ENCODE measurements at places on chromosomes 4 and X.

- DNase-seq: no peak
These were observed 58.3 kb downstream of the MID1IP1 start for GRCh38 chrX:38859602-38860001.

- no peak for DNase-seq
These were observed 10.8 kb upstream of the C4orf54 start for GRCh38 chr4:99668472-99668871.

- DNase-seq: no peak
These were observed 158.5 kb upstream of the HCCS start for GRCh38 chrX:10952619-10953018.

DNA sequence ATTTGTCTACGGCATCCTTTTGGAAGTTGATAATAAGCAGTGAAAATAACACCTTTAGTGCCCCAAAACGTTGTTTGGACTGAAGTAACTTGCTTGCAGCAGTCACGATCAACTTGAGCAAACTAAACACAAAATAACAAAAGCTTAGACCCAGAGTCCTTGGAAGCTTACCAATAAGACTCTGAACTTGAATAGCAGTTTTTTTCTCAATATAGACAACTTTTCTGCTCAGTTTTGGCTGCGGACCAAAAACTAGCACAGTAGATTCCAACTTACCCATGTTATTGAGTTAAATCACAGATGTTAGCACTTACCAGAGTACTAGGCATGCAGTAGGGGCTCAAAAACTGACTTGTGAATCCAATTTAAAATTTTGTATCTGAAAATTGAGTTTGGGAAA, 746.9 kb downstream of the PCDH19 start:
- no peak for DNase-seq

GRCh38 chr4:17812801-17813200, 2.0 kb downstream of the NCAPG start:
- no peak for DNase-seq

- no peak for DNase-seq
These were observed 145.1 kb downstream of the NHS start for GRCh38 chrX:17520016-17520615.

DNA sequence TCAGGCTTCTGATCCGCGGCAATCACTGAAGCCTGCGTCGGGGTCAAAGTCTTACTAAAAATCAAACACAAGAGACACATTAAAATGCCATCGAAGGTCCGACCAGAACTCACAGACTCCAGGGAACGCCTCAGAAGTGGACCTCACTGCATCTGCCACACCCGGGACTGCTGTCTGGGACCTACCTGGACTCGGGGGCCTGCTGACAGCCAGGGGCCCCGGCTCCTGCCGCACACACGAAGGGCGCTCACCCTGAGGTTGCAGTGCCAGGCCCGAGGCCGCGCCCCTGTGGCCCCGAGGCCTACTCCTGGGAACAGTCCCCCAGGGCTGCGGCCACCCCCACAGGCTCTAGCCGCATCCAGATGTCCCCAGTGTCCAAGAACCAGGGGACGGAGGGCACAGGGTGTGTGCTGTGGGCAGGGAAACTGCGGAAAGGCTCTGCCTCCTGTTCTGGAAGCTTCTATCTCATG, 7.4 kb downstream of the CTBP1 start:
- no peak for DNase-seq

GRCh38 chr4:133910165-133910564, 291.4 kb downstream of the PABPC4L start:
- no peak for DNase-seq

GRCh38 chrX:20519826-20520225, 253.1 kb upstream of the RPS6KA3 start:
- DNase-seq: no peak

GRCh38 chr4:117637347-117637746, 396.9 kb upstream of the NDST3 start:
- DNase-seq: no peak

DNA sequence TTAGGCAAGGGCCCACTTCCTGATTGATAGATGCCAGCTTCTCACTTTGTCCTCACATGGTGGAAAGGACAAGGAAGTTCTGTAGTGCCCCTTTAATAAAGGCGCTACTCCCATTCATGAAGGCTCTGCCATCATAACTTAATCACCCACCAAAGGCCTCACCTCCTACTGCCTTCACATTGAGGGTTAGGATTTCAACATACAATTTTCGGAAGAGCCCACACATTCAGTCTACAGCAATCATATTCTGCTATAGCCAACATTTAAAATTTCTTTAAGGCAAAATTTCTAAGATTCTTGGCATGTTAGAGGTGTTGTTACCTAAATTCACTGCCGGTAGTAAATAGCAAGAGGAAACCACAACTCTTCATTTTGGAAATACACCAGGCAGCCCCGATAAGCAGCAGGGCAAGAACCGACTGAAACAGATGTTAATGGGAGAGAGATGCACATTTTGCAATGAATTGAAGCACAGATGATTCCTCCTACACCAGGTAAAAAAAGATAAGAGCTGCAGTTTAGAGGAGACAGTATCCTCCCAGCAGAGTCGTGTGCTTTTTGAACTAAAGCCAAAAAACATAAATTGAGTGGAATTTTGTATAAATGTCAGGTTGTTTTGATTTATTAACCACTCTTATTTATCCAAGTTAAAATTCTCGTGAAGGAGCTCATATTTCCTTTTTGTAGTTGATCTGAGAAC, 594.9 kb downstream of the KCTD8 start:
- DNase-seq: no peak

DNA sequence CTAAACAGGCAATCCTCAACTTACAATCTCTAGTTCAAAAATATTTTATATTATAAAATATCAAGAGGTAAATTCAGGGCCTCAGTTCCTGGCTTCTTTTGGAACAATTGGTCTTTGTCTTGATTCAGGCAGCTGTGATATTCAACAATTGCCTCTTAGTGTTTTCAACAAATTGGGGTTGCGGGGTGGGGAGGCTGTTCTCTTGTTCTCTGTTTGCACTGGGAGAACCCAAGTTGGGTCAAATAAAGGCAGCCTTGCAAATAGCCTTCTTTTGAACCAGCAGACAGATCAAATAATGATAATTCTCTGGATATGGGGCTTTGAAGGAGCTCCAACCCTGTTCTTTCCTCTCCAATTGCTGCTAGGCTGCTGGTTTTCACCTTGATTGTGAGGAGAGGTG, 142.5 kb downstream of the COL4A5 start:
- DNase-seq: no peak

- DNase-seq: no peak
These were observed 14.6 kb upstream of the DCAF8L2 start for GRCh38 chrX:27575565-27575964.

DNA sequence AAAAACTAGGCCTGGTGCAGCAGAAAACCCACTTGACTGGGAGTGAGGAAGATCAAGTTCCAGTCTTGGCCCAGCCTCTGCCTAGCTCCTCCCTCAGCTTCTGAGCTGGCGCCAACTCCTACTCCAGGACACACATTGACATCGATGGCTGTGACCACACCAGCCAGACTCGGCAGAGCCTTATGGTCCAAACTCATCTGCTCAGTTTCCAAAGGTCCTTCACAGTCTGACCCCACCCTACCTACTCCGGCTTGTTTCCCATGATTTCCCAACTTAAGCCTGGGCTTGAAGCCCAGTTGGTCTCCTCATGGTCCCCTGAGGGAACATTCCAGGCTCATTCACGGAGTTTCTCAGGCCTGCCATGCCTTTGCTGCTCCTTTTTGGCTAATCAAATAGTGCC, 10.1 kb downstream of the ELF4 start:
- DNase-seq: no peak

- no peak for DNase-seq
These were observed 154.9 kb upstream of the NUDT6 start for GRCh38 chr4:123077330-123077729.

GRCh38 chr4:150224896-150225591, 146.8 kb downstream of the DCLK2 start:
- DNase-seq: no peak

DNA sequence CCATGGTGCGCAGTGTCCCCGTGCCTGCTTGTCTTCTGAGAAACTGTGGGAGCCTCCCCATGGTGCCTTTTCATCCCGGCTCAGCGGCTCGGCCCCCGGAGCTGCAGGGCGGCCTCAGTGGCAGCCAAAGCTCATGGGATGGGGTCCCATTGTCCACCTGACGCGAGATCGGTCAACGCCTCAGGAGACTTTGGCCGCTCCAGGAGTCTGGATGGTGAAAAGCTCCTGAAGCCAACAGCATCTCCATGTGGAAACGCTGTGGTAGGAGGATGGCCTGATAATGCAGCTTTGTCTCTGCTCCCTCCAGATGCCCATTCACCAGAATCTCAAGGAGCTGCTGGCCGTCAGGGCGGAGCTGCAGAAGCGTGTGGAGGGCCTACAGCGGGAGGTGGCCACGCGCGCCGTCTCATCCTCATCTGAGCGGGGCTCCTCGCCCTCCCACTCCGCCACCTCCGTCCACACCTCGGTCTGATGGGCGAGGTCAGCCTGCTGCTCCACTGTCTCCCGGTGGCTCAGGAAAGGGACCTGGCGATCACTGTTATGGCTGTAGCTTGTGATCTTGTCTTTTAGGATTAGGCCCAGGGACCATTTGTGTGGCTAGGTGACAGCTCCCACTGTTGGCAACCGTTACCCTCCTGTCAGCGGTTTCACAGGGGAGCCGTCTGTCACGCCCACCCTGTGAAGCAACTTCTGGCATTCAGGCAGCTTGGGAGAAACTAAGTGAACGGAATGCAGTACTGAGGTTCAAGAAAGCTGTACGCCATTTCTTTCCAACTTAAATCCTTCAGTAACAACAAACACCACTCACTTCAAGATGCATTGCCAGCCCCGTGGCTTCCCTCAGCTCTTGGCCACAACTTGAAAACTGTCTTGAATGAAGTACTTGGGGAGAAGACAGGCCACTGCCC, 69.3 kb downstream of the MTMR1 start:
- DNase-seq: no peak

- DNase-seq: no peak
These were observed 39.3 kb upstream of the NYX start for GRCh38 chrX:41407816-41408215.

- DNase-seq: no peak
These were observed 335.8 kb downstream of the SH3BGRL start for GRCh38 chrX:81537723-81538122.

DNA sequence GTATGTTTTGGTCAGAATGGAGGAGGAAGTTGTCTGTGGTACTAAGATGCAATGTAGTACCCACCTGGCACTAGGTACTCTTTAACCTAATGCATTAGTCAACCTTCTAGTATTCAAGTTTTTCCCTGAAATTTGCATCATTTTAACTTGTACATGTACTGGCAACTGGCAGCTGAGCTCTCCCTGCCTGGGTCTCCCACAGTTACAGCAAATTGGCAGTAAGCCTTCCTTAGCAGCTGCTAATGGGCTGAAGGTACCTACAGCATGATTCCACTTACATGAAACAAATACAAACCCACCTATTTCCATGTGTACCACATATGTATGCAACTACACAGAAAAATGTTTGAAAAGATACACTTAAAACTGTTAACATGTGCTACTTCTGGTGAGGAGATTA, 8.1 kb upstream of the KLHL2 start:
- DNase-seq: no peak

GRCh38 chr4:136355970-136356369, 1176.3 kb downstream of the PCDH18 start:
- no peak for DNase-seq

DNA sequence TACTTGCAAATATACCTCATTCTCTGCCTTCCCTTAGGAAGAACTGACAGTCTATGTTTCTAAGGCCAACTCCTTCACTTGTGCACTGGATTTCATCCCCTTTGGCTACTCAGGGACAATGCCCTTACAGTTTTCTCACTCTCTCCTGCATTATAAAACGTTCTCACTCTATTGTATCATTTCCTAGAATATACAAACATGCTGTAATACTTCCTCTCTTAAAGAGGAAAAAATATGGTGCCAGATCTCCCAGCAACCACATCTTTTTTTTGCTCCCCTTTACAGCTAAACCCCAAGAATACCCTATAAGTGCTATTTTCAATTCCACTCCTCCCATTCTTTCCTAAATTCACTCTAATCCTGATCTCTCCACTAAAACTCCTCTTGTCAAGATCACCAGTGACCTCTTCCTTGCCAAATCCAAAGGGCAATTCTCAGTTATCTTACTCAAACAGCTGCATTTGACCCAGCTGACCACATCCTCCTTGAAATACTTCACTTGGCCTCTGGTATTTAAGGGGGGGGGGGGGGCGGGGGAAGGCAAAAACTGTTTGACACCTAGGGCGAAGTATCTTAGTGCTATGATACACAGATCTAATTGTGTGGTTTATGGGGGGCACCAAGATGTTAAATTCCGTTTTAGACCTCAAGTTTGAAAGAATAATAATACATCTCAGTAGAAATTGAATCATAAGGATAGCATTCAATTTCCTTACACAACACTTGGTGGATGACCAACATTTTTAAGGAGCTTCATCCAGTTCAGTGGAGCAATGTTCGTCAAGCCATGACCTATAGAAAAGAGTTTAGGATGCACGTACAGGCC, 1.6 kb downstream of the RCHY1 start:
- no peak for DNase-seq

DNA sequence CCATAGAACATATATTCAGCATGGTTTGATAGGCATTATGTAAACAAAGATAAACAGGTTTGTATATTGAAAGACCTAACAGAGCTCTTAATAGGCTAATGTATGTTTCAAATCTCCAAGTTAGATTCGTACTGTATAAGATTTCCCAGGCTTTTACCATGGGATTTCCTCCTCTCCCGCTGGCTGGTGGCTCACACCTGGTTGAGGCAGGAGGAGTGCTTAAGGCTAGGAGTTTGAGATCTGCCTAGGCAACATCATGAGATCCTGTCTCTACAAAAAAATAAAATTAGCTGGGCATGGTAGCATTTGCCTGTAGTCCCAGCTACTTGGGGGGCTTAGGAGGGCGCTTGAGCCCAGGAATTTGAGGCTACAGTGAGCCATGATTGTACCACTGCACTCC, 5.4 kb downstream of the CPE start:
- DNase-seq: no peak

- DNase-seq: no peak
These were observed 153.1 kb upstream of the VCX start for GRCh38 chrX:7689791-7690412.

DNA sequence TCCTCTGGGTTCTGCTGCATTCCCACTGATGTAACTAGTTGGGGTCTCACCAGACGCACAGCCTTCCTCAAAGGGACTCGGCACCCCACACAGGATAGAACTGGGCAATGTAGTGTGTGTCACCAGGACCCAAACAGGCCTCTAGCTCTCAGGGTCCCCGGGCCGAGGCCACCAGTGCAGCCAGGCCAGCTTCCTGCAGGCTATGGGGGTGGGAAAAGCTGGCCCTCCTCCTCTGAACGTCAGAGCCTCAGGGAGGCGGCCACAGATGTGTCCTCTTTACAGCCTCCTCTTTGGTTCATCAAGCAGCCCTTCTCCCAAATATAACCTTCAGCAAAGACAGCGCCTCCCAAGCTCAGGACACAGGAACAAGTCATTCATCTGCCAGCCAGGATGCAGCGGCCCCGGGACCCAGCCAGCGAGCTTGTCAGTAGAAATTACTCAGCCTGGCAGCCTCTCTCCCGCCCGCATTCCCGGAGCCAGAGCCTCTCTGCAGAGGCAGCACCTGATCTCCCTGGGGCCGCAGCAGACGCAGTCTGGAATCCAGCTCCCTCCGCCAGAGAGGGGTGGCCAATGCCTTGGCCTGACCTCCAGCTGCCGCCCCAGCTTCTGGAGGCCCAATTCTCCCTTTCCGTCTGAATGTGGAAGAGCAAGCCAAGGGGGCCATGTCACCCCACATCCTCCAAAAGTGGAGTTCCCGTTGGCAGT, 288.5 kb downstream of the FBXW7 start:
- no peak for DNase-seq

GRCh38 chrX:109398833-109399232, 83.1 kb downstream of the GUCY2F start:
- DNase-seq: no peak

- DNase-seq: no peak
These were observed 178.6 kb downstream of the ZNF674 start for GRCh38 chrX:46366381-46367207.

GRCh38 chr4:140813804-140814203, 57.6 kb upstream of the TBC1D9 start:
- DNase-seq: no peak

Measured in activated CD4-positive, alpha-beta T cell treated with anti-CD3 and anti-CD28 coated beads for 48 hours (primary cell).